ENCODE measurements at places on chromosomes 3 and 15.

GRCh38 chr3:119401503-119402440 is 61.6 kb downstream of the TMEM39A start:
- no peak for DNase-seq

DNA sequence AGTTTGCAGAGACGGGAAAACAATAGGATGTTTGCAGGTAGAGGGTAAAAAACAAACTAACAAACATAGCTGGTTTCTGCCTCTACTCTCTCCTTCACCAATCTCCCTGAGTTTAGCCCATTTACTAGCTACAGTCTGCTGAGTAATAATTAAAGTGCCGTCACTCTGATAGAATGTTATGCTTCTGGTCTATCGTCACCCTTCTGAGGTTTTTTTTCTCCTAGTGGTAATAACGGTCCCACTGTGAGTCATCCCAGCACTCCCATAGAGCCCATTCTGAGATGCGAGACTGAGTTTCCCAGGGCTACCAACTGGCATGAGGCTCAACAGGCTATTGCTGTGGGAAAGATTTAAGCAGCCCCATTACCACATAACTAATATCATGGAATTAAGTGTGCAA is 56.4 kb downstream of the PLAAT1 start:
- no peak for DNase-seq

- DNase-seq = peak; percentile 68
Measured at GRCh38 chr3:61251174-61251972, at the start of gene FHIT. Gene FHIT (minus strand): TSS chr3:61251452.

DNA sequence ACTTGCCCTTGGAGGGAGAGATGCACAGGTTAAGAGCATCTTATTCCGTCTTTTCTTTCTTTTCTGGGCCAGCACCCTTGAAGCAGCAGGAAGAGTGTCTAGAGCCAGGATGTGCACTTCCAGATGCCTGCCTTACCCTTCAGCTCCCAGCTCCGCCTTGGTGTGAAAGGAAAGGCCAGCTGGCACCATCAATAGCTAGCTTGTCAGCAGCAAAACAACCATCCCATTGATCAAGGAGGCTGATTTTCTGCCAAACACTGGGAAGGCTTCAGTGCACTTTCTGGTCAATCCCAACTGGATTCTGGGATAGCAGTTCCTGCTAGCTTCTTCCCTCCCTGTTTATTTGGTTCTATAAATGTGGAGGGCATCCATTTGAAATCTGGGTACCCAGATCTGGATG is 110.9 kb upstream of the GALNT15 start:
- DNase-seq = no peak

DNA sequence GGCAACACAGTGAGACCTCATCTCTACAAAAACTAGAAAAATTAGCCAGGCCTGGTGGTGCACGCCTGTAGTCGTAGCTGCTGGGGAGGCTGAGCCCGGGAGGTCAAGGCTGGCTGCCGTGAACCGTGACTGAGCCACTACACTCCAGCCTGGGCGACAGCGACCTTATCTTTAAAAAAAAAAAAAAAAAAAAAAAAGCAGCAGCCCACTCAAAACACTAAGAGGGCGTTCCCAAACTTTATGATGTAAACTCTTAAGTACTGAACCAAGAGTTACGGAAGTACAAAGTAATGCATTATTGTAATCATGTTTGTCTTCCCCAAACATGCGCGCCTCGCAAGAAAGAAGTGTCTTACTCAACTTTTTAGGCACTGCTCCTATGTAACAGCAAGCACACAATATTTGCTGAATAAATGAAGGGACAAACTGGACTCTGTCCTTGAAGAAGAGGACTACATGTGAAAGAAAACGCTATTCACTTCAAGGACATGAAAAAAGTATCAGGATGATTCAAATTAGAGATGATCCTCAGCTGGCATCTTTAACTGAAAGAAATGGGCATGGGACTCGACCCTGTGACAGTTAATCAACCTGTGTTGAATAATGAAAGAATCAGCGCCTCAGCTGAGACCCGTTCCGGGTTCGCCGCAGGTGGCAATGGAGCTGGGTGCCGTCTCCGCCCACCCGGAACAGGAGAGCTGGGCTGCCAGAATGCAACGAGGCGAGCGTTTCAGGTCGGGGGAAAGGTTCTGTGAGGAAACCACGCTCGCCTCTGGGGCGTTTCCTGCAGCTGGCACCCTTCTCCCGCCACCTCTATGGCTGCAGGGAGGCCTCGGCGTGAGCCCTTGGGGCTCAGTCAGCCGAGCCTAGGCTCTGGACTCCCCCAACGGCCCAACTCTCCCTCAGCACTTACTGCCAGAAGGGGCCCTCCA is 718 bp downstream of the SPG11 start:
- DNase-seq = peak; percentile 80

GRCh38 chr3:50158530-50159146 is 3.5 kb downstream of the SEMA3F start:
- DNase-seq = no peak

GRCh38 chr15:89085289-89085926 is 2.8 kb upstream of the ABHD2 start:
- DNase-seq = no peak

DNA sequence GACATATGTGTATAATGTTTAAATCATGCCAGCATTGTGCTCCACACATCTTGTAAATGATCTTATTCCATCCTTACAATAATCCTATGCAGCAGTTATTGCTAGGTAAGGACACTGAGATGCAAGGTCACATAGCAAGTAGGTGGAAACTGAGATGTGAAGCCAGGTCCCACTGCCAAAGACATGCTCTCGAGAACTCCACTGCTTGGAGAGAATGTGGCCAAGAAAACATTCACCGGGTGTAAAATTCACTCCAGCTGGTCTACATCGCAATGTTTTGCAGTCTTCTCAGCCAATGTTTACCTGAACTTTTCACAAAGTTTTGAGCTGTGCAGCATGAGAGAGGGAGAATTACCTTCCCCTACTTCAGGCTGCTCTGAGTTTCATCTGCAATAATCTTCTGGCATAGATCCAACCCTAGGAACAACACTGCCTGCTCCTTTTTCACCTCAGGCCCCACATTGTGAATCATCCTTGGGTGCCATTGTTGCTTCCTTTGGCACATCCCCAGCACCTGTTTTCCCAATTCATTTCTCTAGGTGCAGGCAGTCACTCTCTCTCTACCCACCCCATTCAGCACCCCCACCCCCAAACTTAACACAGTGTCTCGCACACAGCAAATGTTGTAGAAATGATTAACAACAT is 53.5 kb upstream of the PRTG start:
- no peak for DNase-seq

GRCh38 chr3:176861137-176861536 is 336.1 kb downstream of the TBL1XR1 start:
- DNase-seq = no peak

DNA sequence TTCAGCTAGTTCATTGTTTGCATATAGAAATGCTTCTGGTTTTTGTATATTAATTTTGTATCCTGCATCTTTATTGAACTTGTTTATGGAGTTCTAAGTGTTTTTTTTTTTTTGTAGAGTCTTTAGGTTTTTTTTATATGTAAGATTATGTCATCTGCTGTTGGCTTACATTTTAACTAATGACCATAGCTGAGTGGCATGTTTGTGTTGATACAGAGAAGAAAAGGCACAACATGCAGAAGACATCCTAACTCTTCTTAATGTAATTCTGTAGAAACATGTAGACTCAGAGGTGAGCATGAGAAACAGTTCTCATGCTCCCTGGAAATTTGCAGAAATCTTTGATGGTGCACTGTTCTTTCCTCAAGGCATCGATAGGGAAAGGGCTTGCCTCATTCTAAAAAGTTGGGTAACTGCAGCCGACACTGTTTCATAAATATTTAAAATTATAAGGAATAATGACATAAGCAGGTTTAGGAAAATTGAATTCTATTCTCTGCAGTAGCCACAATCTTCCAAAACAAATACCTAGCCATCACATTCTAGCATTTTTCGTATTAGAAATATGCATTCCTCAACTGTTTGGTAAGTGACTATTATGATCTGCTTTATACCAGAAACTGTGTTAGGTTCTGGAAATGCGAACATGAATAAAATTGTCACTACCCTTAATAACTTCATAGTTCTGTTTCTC is 499.6 kb upstream of the KCNMB2 start:
- no peak for DNase-seq

- no peak for DNase-seq
Measured at GRCh38 chr3:183491109-183491922, 62.9 kb upstream of the MCF2L2 start.

GRCh38 chr15:63606308-63606707 is 9.1 kb downstream of the FBXL22 start:
- no peak for DNase-seq
